ENCODE measurements at places on chromosomes 11 and 22.
A peak's percentile ranks its signal among the peaks of the same experiment; 100 is the strongest.

DNA sequence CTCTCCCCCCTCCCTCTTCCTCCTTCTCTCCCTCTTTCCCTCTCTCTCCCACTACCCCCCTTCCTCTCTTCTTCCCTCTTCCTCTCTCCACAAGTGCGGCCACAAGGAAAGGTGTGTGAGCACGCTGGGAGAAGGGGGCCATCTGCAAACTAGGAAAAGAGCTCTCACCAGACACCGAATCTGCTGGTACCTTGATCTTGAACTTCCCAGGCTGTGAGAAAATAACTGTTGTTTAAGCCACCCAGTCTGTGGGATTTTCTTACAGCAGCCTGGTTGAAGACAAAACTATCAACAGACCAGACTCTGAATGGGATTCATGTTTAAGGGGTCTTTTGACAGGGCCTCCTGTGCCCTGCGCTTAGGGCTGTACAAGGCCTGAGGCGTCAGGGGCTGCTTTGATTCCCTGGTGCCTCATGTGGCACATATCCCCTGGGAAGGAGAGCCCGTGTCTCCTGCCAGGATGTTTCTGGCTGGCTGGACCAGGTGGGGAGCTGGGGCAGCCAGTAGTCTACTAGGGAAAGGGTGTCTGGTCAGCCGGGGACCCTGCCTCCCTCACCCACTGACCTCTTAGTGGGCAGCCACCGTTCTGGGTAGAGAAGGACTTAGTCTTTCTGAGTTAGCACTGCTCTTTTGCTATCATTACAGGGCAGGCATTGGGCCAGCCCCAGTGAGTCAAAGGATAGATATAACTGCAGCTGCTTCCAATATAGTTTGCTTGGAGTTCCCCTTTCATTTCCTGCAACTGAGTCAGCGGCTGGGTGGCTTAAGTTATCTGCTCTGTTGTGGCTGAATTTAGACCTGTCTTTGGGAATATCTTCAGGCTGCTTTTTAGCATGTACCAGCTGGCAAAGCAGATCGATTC lies 6.2 kb downstream of the PANX1 start:
- no peak for DNase-seq

DNA sequence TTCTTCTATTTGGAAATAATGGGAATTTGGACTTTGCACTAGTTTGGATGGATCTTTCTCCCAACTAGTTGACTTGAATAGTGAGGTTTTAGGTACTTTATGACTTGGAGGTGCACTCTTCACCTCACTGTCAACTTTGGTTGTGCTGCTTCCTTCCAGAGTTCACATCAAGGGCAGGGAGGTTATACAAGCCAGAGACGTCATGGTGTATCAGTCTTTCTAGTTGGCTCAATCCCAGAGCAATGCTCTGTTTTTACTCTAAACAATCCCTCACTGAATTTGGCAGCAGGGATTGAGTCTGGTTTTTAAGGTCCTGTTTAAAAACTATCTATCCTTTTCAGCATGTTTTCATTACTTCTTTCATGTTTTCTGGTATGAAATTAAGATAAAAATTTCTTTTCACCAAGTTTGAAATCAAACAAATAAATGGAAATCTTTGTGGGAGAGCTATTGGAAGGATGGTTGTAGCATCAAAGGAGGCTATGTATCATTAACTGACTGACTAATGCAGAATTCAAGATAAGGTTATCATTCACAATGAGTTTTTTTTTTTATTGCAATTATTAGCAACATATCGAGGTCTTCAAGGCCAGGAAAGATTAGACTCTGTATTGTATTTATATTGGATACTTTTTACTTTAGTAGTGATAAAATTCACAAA lies 28.0 kb upstream of the ZBED5 start:
- peak; percentile 8 for DNase-seq

- no peak for DNase-seq
Observed at GRCh38 chr22:22143448-22143847, 101.1 kb upstream of the VPREB1 start.

GRCh38 chr11:76292583-76293188 lies 86.4 kb upstream of the WNT11 start:
- no peak for DNase-seq

GRCh38 chr11:67484847-67485311 lies 2.1 kb downstream of the AIP start:
- DNase-seq, result no peak

GRCh38 chr11:27085111-27085510 lies 44.5 kb downstream of the BBOX1 start:
- no peak for DNase-seq

DNA sequence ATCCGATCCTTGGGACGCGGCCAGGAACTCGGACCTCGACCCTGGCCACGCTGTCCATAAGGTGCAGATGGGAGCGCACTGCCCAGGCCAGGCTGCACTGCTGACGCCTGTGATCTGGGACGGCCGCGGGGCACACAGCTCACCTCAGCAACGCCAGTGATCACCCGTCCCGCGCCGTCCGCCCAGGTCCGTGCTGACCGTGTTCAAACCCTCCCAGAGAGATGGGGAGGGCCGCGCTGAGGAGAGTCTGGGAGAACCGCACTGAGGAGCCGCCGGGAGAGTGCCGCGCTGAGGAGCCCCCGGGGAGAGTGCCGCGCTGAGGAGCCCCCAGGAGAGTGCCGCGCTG lies 636 bp downstream of the KCNQ1OT1 start:
- DNase-seq, result no peak

- no peak for DNase-seq
Observed at GRCh38 chr11:47923667-47924066, 56.7 kb upstream of the PTPRJ start.

DNA sequence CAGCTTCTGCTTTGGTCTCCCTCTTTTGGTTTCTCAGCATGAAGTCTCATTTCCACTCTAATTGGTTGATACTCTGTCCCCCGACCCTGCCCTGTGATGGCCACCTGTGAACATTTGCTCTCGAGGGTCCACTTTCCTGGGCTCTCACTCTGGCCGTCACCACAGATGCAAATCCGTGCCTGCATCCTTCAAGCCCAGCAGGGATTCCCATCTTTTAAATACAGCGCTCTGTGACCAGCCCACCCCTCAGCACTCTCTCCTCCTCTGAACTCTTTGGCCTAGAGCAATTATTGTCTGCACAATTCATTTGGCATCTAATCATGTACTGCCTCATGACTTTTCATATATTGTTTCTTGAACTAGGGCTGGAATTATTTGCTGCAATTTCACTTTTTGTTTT lies 26.0 kb downstream of the PKNOX2 start:
- no peak for DNase-seq

DNA sequence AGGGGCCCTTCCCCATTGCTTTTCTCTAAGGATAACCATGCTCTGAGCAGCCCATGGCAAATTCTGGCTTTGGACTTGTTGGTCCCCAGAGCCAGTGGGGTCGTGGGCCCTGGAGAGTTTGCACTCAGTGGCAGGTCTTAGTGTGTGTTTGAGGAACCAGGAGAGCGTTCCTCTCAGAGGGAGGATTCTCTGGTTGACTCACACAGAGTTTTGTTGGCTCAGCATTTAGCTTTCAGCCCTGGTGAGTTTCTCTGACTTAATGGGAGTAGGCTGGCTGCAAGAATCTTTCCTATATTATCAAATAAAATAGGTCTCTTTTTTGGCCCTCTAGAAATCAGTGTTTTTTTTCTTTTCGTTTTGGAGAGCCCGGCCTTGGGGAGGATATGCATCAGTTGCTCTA lies 20.9 kb downstream of the ST14 start:
- no peak for DNase-seq

DNA sequence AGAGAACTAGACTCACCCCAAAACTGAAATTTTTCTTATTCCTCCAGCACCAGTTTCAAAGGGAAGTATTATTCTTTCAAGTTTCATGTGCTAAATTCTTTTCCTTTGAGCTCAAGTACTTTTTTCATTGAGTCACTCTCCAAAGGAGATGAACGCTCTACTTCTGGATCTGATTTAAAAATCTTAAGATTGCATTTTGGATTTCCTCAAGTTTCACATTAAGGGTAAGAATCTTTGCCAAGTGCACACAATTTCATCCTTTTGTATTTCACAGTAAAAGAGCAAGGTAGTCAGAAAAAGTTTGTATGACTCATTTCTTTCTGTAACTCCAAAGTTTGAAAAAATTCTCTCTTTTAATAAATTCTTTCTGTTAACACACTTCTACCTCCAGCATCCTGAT lies 435.5 kb downstream of the RAB38 start:
- no peak for DNase-seq

DNA sequence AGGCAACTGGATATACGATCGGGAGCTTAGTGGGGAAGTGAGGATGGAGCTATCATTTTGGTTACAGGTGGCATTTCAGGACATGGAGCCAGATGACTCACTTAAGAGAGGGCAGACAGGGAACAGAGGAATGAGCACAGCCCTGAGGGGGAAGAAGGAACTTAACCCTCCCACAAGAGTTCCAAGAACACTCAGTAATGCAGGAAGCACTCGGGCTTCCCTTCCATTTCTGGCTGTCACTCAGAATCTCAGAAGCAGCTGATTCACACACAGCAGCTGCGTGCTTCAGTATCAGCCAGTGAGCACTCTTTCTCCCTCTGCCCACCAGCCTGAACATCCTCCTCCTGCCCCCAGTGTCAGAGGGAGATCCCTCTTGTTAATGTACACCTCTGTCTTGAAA lies 34.8 kb downstream of the EFCAB6 start:
- DNase-seq, result no peak

GRCh38 chr22:31748490-31748889 lies 1.4 kb downstream of the PRR14L start:
- DNase-seq, result no peak

DNA sequence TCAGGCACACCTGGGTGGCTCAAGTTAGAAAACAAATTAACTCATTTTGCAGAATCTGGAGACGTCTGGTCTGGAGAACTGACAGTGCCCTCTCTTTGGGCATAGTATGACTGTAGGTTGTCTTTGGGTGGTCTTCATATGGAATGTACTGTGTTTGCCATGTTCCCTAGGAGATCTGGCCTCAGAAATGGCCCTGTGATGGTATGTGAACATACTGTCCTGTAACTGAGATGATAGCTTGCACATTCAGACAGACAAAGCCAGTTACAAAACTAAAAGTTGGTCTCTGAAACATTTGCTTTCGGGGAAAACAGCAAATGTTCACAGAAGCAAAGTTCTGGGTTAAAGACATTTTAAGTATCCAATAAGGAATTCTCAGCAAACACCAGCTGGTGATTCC lies 29.7 kb downstream of the CD44 start:
- no peak for DNase-seq

DNA sequence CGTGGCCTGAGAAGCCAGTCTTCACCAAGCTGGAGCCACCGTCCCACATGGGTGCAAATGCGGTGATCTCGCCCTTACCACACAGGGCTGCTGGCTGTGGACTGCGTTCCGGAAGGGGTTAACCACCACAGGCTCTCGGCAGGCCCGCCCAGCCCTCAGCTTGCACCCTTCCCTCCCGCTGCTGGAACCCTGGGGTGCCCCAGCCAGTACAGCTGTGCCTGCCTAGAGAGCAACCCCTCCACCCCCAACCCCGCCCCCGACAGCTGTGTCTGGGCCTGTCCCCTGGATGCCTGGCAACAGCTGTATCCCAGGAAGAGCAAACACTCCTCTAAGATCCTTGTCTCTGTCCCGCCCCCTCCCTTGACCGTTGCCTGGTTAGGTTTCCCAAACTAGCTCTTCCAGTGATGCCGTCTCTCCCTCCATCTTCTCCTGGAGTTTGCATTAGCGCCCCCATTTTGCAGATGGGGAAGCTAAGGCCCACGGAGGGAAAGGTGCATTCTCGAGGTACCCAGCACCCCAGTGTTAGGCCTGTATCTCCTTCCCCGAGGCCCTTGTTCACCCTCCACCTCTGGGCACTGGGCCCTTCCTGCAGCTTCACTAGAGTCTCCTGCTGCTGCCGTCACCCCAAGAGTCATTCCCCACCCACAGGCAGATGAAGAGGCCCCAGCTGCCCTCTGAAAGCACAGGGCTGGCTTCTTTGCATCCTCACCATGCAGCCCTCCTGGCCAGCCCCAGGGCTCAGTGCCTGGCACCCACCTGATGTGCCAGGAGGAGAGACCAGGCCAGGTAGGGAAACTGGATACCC lies 12.6 kb upstream of the COX8A start:
- DNase-seq, result no peak

DNA sequence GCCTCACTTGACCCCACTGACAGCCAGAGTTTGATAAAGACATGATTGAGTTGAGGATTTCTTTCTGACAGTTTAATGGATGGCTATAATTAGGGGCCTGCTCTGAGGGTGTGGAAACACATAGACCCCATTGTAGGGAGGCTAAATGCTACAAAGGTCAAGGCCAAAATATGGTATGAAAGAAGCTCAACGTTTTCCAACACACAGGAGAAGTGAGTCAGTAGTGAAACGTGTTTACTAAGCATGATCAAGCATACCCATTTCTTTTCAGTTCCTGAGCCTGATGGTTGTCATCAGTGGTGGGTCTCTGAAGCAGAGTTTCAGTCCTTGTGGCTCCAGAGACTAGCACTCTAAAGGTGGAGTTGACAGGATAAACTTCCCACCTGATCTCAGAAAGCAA lies 69.7 kb downstream of the SNX19 start:
- DNase-seq, result peak; percentile 78

DNA sequence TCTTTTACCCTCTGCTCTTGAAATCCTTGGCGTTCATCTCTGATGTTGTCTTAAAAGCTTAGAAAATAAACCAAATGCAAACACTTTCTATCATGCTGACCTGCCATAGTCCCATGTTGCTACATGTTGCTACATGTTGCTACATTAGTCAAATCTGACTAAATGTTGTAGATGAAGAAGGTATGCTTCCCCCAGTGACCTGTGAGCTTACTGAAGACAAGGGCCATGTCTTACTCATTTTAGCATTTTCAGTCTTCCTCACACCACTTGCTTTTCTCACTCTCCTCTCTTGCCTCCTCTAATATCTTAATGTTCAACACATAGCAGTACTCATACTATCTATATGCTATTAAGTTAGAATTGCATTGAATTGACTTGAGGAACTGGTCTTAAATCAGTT lies 346.4 kb upstream of the MTNR1B start:
- no peak for DNase-seq

DNA sequence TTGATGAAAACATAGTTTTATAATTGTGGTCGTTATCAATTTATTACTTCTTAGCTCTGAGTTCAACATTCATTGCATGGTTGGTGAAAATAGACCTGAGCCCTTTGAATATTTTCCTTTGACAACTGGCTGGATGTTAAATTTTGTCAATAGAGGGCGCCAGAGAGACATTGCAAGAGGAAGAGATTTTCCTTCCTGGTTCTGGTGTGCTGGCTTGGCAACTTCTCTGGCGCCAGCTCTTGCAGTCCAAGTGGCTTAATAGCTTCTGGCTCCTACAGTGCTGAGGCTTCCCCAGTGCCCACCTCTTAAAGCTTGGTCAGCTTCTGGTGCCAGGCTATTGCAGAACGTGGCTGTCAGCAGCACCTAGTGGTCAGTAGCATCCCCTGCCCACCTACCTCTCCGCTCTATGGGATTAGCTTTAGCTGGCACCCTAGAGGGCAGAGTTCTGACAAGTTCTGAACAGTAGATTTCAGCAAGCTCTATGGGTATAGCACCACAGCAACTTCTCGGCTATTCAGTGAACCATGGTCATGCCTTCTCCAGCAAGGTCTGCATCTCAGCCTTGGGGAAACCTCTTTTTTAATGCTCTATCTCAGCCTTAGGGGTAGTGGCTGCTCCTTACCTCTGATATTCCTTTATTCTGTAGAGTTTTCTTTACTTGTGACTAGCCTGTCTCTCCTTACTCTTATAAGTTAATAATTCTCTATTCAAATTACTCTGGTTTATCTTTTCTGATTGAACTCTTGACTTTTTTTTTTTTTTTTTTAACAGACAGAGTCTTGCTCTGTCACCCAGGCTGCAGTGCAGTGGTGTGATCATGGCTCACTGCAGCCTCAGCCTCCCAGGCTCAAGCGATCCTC lies 59.4 kb downstream of the ACER3 start:
- DNase-seq, result peak; percentile 66

GRCh38 chr11:64885367-64886286 lies 7.2 kb upstream of the EHD1 start:
- DNase-seq, result peak; percentile 18

Measured in COLO829 (cell line).